Activated CD4-positive, alpha-beta T cell treated with anti-CD3 and anti-CD28 coated beads, Interleukin-2, Interleukin-6, amounts not matched to agents 100 ng/mL and 50 ng/mL, durations not matched to agents 16 hours and 8 hours (primary cell): ENCODE measurements at places on chromosomes 2 and 18.

GRCh38 chr2:69597843-69598610 lies 45.5 kb downstream of the AAK1 start:
- DNase-seq, result no peak

DNA sequence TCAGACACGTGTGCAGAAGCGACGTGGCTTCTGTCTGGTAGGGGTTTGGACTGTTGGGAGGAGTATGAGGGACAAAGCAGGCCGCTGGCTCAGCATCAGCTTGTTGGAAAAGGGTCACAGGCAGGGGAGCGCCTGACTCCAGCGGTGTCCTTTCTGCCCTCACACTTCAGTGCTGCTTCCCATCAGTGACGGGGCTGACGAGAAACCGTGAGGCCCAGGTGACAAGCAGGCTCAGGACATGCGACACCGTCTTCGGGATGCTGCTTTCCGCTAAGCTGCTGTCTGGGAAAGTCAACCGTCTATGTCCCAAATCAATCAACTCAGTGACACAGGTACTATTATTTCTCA lies 90.5 kb downstream of the USP40 start:
- DNase-seq, result no peak

- DNase-seq, result no peak
Observed at GRCh38 chr2:43465234-43465633, 130.6 kb downstream of the THADA start.

- no peak for DNase-seq
Observed at GRCh38 chr2:146038014-146038413, 1518.1 kb upstream of the ZEB2 start.

DNA sequence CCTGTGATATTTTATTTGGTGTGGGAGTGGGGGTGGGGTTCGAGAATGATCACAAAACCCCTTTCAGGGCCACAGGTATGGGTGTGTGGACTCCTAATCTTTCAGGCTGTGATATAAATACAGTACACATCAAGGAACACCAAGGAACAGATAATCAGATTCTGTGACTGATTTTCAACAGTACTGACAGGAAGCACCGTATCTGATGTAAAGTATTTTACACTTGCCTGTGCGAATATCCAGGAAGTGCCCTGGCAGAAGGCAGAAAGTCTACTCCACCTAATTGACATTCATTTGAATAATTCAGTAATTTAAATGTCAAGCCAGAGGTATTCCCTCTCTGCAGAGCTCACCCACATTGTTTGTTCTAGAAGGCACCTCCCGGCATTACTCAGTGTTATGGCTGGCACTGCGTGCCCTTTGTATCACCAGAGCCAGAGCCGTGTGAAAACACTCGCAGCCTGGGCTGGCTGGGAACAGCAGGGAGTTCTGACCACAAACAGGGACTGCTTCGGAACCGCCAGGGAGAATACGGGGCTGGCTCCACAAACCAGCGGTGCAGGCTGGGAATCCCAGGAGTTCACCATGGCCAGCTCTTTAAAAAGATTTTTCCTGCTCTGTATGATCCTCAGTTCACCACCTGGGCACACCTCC lies 91.8 kb downstream of the ACVR1 start:
- peak; percentile 16 for DNase-seq

- DNase-seq, result no peak
Observed at GRCh38 chr2:22079583-22079982, 955.8 kb downstream of the TDRD15 start.

DNA sequence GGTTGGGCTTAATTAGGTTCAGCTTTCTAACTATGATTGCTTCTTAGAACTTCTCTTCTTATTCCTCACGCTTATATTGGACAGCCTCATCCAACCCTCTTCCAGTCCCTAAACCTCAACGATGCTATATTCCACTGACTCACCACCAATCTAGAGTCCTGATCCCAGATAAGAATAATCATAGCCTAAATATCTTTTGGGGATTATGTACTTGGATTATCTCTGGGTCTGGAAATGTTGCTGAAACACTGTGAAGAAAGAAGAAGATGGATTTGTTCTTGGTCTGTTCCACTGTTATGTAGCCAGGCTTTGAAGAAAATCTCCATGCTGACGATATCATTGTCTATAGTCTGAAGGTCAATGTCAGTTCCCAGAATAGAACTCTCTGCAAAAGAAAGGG lies 26.9 kb downstream of the DOK1 start:
- no peak for DNase-seq

DNA sequence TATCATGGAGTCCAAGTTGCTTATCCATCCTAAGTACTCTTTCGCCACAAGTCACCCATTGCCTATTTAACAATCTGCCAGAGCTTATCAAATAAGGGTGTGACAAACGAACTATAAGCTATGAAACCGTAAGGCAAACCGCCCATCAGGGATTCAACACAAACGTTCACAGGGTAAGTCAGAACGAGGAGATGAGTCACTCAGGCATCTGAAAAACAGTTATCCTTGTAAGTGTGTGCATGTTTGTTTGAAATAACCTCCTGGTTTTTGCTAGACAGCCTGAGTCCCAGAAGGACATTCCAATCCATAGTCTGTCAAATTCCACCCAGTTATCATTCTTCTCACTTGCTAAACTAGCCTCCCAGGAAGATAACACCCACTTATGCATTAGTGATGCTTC lies 299.1 kb downstream of the PAX3 start:
- DNase-seq, result no peak

- peak; percentile 47 for DNase-seq
Observed at GRCh38 chr2:101012706-101013181, 10.7 kb downstream of the RPL31 start.

DNA sequence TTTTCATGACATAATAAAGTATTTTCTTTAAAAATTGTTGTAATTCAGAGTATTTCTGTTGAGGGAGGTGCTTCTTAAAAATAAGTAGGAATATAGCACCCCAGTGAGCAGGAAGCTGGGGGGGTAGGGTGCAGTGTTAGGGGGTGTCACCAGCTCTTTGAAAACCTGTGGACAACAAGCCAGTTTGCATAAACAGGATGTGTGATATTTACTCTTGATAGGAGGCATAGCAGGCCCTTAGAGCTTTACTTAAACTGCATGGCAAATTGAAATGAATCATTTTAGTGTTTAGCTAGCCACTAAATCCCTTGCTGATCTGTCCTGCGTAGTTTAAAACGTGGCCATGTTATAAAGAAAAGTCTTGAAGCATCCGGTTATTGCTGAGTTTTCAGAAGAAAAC lies 8.4 kb downstream of the TGIF1 start:
- DNase-seq, result peak; percentile 16

- DNase-seq, result no peak
Observed at GRCh38 chr2:72211777-72212485, 64.3 kb upstream of the CYP26B1 start.

DNA sequence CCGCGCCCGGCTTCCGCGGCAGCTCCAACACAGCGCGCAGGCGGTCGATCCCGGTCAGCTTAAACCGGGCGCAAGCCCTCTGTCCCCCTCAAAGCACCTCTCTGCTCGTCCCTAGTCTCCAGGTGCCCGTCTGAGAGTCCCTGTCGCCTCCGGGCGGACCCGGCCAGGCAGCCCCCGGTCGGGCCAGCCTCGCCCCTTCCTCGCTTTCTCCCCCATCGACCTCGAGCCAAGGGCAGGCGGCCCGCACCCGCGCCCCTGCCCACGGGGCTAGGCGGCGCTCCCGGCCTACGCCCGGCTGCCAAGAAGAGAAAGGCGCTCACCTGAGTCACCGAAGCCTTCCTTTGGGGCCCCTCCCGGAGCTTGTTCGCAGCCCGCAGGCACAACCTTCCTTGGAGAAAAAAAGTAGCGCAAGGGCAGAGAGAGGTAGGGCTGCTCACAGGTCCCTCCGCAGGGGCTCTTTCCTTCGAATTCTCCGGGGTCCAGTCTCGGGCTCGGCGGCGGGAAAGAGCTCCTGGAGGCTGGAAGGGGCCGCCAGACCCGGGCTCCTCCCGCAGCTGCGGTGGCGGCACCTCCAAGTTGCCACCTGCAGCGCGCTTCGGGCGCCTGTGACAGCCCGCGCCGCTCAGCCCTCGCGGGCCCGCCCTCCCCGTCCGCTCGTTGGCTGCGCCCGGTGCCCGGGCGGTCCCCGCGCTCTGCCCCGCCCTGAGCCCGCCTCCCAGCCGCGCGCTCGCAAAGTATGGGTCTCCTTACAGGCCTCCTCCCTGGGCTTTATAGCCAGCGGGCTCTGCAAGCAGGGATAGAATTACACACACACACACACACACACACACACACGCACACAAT lies 86.5 kb upstream of the EPB41L3 start:
- DNase-seq, result peak; percentile 72

DNA sequence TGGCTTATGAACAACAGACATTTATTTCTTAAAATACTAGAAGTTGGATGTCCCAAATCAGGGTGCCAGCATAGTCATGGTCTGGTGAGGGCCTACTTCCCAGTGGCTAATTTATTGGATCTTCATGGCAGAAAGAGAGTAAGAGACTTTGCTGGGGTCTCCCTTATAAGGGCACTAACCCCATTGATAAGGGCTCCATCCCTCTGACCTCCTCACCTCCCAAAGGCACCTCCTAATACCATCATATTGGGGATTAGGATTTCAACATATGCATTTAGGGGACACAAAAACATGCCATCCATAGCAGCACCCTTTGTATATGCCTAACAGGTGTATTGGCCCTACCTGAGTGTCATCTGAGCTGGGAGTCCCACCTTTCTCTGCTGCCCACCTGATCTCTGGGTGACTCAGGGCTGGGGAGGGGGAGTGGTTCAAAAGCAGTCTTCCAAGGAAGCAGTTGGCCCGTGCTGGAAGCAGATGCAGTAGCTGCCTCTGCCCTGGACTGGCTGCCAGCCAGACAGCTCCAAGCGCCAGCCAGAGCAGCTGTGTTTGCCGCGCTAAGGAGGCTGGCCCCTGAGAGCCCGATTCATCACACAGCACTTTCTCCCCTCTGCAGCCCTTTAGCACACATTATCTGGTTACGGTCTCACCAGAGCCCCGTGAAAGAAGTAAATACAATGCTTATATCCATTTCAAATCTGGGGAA lies 84.6 kb downstream of the SMAD7 start:
- no peak for DNase-seq

GRCh38 chr2:38301340-38301968 lies 75.6 kb downstream of the ATL2 start:
- peak; percentile 53 for DNase-seq

DNA sequence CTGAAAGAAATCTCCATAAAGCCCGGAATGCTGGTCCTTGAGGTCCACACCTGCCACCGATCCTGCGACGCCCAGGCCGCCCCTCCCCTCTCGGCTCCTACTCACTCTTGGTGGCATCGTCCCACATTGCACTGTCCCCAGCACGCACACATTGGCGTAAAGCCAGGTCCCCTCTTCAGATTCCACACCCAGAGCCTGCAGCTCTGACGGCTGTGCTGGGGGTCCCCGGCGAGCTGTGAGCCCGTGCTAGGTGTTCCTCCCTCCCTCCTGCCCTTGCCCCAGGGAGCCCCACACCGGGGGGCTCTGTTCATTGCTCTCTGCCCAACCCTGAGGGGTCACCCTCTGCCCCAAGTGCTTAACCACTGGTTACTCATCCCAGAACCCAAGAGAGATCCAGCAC lies 8.5 kb downstream of the TPO start:
- DNase-seq, result no peak

- DNase-seq, result peak; percentile 12
Observed at GRCh38 chr2:193584522-193584938, 1389.8 kb upstream of the TMEFF2 start.

- no peak for DNase-seq
Observed at GRCh38 chr2:8427211-8427610, 254.6 kb upstream of the ID2 start.

GRCh38 chr18:58697146-58697545 lies 25.9 kb downstream of the MALT1 start:
- peak; percentile 55 for DNase-seq

DNA sequence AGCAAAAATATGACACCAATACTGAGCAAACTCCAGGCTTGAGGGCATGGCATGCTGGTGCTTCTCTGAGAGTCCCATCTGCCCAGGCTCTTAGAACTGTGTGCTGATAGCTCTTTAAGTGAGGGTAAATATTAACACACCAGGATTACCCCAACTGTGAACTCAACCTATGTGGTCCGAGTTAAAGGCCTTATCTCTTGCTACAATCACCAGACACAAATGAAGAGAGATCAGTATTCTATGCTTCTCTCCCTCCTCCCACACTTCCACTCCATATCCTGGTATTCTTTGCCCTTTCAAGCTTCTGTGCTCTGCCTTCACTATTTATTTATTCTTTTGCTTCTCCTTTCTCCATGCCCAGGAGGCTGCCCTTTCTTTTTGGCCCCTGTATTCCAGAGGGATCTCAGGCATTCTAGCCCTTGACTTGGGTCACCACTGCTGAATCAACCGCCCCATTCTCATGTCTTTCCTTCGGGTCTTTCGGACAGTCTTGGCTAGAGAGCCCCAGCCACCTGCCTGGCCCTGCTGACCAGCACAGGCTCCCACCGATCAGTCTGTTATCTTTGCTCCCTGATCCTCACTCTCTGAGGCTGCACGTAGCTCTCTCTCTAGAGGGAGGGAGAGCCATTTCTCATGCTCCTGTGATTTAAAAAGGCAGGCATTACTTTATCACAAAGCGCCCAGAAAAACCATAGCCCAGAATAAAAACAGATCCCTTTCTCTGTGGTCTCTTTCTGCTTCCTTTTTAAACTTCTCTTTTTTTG lies 17.2 kb upstream of the HK2 start:
- DNase-seq, result no peak

DNA sequence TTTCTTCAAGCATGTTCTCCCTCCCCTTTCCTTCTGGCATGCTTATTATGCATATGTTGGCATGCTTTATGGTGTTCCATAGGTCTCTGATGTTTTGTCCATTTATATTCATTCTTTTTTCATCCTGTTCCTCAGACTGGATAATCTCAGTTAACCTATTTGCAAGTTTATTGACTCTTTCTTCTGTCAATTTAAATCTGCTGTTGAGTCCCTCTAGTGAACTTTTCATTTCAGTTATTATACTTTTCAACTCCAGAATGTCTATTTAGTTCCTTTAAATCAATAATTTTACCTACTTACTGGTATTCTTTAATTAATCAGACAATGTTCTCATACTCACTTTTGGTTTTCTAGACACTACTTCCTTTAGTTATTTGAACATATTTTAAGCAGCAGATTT lies 101.2 kb downstream of the GALNT14 start:
- DNase-seq, result no peak

DNA sequence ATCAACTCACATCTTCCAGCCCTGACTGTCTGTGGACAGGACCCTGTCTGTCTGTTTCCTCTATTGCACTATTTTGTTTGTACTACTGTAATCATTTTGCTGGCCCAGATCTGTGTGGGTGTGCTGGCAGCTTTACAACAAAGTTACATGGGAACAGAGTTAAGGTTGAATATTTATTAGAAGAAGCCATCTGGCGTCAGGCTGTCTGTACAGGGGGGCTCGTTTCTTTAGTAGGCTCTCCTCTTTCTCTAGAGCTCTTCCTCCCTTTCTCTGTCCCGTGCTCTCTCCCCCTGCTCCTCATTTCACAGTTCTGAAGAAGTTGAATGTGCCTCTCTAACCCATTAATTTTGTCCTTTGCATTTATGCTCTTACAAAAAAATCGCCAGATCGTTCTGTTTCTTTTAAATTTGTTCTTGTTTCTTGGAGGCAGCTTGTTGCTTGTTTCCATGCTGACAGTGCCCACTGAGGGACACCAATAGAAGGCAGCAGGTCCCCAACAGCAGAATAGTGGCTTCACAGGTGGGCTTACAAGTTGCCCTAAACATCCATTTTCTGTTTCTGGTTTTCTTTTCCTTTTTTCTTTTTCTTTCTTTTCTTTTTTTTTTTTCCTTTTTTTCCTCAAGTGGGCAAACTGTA lies 315.2 kb upstream of the ZEB2 start:
- no peak for DNase-seq

- DNase-seq, result no peak
Observed at GRCh38 chr2:55604027-55604565, 13.3 kb downstream of the PPP4R3B start.
